IPS-NIHi11 (cell line): ENCODE measurements at places on chromosomes 1 and 21.

DNA sequence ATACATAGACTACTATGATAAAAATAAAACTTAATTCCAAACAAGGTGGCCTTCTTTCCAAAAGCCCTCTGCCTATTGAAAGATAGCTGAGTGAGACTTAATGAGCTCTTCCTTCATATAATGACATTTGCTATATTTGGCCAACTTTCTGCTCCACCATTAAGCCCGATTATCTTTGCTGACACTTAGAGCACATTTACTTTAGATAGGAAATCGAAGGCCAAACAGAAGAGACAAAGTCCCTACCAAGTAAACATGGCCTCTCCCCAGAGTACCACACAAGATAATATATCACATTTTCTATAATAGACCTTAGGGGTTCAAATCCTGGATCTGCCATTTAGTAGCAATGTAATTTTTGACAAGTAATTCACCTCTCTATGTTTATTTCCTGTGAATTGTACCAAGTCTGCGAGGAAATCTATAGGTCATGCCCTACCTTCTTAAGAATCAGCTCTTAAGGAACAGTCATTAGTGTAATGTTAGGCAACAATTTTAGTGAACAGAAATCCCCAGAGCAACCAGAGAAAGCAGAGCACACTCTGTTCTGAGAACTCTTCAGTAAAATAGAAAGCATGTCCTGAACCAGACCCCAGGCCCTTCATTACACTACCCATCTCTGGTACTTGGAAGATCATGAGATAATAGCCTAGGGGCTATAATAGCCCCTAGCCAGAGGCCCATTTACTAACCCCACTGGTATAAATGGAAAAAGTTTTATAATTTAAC lies 17.3 kb upstream of the COA6 start:
- no peak for DNase-seq

GRCh38 chr1:152034654-152035538 lies 1.9 kb downstream of the S100A11 start:
- peak; percentile 78 for DNase-seq

DNA sequence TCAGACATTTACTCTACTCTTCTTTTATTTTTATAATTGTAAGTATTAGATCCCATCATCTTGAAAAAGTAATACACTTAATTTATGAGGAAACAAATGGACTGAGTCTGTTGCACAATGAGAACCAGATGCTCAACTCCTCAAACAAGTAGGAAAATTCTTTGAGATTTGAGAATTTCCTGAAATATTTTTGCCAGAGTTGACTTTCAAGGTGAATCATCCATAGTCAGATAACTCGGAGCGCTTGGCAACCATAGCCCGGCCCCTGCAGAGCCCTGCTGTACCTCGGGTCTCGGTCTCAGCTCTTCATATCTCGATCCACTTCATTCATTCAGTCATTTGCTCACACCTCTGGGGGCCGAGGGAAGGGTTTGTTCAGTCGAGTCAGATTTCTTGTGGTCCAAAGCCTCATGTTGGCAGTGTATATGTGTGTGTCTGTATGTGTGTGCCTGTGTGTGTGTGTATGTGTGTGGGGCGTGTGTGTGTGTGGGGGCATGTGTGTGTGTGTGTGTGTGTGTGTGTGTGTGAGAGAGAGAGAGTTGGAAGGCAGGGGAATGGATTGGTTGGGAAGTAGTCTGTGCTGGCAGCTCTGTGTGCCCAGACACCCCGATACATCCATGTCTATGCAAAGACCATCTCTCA lies 18.1 kb upstream of the PCP4 start:
- no peak for DNase-seq

- no peak for DNase-seq
These were observed 622.9 kb upstream of the ADAMTS5 start for GRCh38 chr21:27589781-27590180.

DNA sequence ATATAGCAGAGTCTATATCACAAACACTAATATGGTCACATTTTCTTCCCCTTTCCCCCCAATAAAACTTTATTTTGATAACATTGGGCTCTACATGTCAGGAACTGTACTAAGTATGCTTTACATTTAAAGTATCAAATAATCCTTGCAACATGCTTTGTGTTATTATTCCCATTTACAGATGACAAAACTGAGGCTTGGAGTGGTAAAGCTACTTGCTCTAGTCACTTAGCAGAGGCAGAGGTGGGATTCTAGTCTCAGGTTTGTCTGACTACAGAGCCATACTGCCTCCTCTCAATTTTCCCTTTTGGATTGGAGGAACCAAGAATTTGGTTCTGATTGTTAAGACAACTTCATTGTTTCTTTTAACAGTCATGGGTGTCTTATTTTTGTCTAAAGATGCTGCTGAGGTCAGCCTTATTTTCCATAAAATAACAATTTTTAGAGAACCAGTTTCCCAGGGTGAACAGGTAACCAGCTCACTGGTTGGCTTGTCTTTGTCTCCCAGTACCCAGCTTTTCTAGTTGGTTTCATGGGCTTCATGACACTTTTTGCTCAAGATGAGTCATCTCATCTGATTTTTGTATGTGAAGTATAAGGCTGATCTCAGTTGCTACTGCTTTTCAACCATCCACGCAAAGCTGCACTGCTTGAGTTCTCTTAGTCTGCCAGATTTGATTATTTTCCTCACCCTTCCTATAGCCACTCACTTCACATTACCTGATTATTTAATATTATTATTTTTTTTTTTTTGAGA lies 81.0 kb upstream of the ARID1A start:
- DNase-seq: no peak

DNA sequence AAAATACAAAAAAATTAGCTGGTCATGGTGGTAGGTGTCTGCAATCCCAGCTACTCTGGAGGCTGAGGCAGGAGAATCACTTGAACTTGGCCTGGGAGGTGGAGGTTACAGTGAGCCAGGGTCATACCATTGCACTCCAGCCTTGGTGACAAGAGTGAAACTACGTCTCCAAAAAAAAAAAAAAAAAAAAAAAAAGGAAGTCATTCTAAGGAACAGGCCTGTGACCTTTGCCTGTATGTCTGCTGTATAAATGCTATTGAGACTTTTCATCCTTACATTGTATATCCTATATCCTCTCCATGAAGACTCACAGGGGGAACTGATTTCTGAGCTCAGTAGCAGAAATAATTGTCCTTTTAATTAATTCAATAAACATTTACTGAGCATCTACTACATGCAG lies 7.5 kb upstream of the CTPS1 start:
- DNase-seq: no peak

DNA sequence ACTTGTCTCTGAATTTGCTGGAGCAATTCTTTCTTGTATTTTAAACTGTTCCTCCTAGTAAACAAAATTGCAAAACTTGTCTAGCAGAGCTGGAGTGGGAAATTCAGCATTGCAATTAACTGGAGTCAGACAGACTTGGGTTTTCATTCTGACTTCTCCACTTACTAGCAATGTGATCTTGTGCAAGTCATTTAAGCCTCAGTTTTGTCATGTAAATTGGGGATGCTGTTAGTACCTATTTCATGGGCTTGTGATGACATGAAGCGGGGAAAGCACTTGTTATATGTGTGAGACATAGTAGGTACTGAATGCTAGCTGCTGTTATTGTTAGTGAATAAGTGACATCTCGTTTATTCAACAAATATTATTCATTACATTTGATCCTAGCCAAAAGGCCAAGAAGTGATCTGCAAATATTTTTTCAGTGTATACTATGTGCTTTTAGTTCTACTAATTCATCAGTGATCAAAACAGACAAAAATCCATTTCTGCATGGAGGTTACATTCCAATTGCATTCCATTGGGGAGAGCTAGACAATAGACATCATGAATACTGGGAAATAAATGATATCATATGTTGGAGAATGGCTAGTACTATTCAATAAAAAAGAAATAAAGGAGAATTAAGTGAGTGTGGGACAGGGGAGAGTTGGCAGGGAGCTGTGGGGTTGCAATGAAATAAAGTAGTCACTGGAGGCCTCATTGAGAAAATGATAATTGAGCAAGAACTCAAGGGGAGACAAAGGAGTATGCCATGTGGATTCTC lies 47.1 kb downstream of the CACHD1 start:
- no peak for DNase-seq

DNA sequence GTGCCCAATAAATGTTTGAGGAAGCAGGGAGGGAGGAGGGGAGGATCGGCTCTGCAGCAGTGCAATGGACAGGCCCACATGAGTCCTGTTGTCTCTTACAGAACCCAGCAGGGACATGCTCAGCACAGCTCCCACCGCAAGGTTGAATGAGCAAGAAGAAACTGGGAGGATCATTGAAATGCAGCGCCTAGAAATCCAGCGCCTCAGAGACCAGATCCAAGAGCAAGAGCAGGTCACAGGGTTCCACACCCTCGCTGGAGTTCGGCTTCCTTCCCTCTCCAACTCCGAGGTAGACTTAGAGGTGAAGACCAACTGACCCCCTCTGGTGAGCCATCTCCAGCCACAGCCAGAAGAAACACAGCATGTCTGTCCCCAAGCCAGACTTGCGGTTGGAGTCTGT lies 15.9 kb upstream of the TMEM125 start:
- no peak for DNase-seq

- DNase-seq: no peak
These were observed 126.1 kb upstream of the HP1BP3 start for GRCh38 chr1:20913242-20913641.

- DNase-seq: no peak
These were observed 8.2 kb downstream of the PLA2G5 start for GRCh38 chr1:20078171-20078651.

GRCh38 chr1:247385283-247385682 lies 30.7 kb upstream of the NLRP3 start:
- DNase-seq: no peak

GRCh38 chr1:181251001-181251712 lies 162.7 kb downstream of the IER5 start:
- no peak for DNase-seq

GRCh38 chr1:84719543-84720217 lies 29.4 kb upstream of the SSX2IP start:
- DNase-seq: no peak

DNA sequence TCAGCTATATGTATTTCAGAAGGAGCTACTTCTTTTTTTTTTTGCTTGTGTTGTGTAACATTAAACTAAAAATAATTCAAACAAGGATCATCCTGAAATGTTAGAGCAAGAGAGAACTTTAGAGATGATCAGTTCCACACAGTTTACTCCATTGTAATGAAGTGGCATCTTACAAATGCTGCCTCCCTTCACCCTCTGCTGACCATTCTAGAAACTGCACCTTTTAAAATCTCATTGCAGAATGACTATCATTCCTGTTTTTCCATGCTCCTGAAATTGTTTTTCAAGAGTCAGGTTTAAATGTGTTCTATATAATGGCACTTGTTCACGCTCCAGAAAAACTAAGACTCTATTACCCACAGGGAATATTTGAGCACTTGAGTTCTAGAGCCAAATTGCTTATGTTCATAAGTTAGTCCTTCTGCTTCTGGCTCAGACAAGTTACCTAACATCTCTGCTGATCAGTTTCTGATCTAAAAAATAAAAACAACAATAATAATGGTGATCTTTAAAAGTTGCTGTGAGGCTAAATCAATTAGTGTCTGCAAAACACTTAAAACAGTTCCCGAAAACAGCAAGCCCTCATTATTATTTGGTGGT lies 21.5 kb upstream of the SLC44A5 start:
- peak; percentile 56 for DNase-seq

GRCh38 chr1:43144237-43144636 lies 27.9 kb downstream of the EBNA1BP2 start:
- no peak for DNase-seq

- DNase-seq: no peak
These were observed 75.0 kb downstream of the MRPS6 start for GRCh38 chr21:34148419-34148804.

GRCh38 chr1:204991342-204991844 lies 51.6 kb upstream of the CNTN2 start:
- DNase-seq: peak; percentile 81

DNA sequence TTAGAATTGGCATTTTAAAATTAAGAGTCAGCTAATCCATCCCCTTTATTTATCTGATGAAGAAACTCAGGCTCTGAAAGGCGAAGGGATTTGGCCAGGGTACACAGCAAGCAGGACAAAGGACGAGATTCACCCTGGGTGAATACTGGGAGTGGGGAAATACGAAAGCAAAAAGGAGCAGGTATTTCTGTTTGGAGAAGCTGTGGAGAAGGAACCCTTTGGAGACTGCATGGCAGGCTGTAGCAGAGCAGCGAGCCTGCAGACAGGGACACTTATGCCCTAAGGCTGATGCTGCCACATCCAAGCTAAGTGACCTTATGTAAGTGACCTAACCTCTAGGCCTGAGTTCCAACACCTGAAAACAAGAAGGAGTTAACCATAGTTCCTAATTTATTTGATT lies 207.2 kb upstream of the C1orf87 start:
- no peak for DNase-seq

DNA sequence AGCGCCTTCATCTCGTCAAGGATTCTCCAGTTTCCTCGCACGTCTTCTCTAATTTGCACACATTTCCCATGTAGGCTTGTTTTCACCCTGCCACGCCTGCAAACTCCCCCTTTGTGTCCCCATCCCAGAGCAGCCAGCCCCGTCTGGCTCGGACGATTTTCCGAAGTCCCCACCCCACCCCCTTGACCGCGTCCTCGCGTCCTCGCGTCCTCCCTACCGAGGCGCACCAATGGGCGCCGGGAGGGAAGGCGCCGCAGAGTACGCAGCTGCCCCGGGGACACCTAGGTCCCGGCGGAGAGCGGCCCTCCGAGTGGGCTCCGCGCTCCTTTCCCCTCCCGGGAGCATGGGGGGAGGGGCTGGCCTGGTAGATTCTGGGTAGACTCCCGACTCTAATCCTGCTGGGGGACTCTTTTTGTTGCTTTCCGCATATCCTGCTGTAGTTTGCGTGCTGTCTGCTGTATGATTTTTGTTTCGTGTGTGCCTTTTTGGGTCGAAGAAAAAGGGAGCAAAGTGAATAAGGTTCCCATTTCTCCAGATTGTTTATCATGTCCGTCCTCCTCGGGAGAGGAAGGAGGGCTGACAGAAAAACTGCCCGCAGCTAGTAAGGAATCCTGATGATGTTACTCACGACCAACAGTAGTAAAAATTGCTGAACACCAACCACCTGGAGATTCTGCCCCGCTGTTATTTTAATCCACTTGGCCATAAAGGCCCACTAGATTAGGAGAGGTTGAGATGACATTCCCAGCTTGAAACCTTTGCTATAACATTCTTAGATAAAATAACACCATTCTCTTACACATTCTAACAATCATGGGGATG lies 1.5 kb downstream of the CACHD1 start:
- DNase-seq: peak; percentile 48

GRCh38 chr1:32208891-32209328 lies at the start of gene DCDC2B:
Gene DCDC2B, plus strand, starts transcription at chr1:32209089. Its CDS starts 5 bp downstream, at chr1:32209094.
- peak; percentile 33 for DNase-seq

DNA sequence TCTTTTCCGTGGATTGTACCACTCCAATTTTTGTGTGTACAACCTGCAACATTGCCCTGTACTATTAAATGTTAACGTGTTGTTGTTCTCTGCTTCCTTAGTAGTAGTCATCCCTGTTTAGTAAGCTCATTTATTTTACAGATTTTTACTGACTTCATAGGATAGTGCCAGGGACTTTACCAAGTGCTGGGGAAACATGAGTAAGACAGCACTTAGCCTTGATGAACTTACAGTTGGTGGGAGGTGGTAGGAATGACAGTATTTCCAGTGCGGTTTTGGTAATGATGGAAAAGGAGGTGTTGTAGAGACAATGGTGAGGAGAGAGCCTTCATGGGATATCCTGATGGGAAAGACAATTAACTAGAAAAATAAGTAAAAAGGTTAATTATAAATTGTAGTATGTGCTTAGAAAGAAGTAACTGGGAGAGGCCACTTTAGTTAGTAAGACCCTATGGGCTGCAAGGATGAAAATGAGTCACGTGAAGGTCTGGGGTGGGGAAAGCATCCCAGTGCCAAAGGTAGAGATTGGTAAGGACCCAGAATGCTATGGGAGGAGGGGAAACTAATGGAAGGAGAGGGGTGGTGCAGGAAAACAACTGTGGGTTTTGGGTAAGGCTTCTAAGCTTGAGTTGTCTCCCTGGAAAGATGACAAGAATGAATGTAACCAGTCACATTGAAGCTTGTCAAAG lies 1.7 kb downstream of the RLF start:
- no peak for DNase-seq
